Tibial nerve (tissue), 4 donors: ENCODE measurements at places on chromosomes 11 and 22.

DNA sequence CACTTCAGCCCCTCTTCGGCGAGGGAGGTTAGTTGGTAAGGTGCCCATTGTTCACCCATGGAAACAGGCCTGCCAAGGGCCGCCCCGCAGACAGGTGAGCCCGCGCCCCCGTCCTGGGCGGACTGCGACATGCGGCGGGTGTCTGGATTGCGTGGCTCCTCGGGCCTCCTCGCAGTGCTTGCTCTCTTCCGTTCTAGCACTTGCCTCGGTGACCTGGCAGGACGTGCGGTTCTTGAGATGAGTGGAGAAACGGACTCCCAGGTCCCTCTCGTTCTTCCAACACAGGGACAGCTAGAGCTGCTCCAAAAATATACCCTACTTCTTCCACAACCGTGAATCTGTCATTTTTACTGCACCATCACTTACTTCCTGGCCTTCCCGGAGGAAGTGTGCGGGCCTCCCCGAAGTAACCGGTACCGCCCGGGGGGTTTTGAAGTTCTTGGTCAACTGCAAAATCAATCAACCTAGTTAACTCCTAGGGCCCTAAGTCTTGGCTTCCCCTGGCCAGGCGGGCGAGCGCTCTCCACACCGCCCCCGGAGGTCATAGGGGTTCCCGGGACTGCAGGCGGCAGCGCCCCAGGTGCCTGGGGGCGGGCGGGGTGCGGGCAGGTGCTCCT, 745 bp upstream of the ZBTB44 start:
- DNase-seq, result peak; percentile 4

GRCh38 chr11:107457205-107457557, 444 bp downstream of the CWF19L2 start:
- DNase-seq, result no peak

- no peak for DNase-seq
These were observed 13.8 kb downstream of the UQCR10 start for GRCh38 chr22:29780748-29781676.

GRCh38 chr11:75938543-75938942, 123.5 kb downstream of the UVRAG start:
- no peak for DNase-seq

DNA sequence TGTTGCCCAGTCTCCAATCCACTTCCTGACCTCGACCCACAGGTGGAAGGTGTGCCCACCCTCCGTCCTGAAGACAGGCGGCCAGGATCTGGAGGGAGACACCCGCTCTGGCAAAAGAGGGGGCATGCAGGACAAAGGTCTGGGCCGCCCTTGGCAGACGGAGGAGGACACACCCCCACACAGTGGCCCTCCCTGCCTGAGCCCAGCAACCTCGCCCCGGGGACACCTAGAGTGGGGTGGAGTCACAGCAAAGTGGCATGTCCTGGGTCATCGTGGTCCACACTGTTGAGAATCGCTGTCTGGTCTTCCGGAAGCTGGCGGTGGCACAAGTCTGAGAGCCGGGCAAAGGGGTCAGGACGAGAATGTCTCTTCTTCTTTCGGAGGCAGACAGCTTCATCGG, 47.9 kb downstream of the IGSF9B start:
- DNase-seq, result no peak

DNA sequence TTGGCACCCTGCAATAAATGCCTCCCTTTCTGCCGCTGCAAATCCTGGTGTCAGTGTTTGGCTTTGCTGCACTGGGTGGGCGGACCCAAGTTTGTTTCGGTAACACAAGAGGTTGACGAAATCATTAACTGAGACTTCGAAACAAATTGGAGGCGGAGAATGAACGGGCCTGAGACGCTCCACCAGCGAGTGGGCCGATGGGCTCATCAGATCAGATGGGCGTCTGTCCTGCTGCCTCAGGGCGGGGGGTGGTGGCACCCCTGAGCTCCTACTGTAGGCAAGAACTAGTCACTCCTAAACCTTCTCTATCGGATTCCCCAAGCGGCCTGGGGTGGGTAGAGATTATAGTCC, 918 bp upstream of the CAPN5 start:
- peak; percentile 39 for DNase-seq

- no peak for DNase-seq
These were observed 155.1 kb downstream of the HIPK3 start for GRCh38 chr11:33412241-33412640.

DNA sequence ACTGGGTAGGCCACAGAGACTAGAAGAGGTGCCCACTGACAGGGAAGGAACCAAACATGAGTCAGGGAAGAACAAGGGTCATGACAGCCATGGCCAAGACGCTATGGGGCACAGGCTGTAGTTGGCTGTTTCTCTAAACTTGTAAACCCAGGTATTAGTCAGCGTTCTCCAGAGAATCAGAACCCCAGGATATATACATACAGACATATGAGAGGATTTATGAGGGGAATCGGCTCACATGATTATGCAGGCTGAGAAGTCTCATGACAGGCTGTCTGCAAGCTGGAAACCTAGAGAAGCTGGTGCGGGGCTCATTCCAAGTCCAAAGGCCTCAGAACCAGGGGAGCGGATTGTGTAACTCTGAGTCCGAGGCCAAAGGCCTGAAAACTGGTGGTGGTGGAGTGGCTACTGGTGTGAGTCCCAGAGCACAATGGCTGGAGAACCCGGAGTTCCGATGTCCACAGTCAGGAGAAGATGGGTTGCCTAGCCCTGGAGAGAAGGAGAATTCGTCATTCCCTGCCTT, 29.7 kb upstream of the CD81 start:
- DNase-seq, result no peak

DNA sequence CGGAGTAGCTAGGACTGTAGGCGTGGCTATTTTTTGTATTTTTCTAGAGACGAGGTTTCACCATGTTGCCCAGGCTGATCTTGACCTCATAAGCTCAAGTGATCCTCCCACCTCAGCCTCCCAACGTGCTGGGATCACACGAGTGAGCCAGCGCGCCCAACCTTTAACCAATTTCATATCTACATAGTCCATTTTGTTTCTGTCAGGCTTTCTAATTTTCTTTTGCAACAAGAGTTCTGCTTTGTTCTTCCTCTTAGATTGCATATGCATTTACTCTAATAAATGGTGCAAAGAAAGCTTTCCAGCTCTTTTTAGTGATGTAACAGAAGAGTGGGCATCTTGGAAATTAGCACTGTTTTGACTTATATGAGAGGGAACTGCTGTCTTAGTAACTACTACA, 13.3 kb downstream of the RTN3 start:
- DNase-seq, result no peak

- DNase-seq, result no peak
These were observed 163.6 kb downstream of the NTM start for GRCh38 chr11:131533998-131534397.

DNA sequence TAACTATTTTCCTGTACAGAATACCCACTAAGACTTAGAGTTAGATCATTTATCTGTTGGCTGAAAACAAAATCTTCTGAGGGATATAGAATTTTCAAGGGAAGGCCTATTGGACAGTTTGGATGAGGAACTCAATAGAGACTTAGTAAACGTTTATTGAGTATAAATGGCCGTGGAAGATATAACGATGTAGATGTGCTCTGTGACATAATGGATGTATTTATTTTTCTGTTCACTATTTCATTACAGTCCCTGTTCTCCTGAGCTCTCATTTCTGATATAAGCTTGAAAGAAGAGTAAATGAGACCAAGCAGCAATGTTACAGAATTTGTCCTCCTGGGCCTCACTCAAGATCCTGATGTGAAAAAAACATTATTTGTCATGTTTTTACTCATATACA, at the start of gene OR4A16:
Gene OR4A16 (plus strand): TSS at position 301 of the 400 bp plus-strand sequence. CDS start 0 bp downstream, at position 301.
- DNase-seq, result no peak
